ENCODE measurements at places on chromosomes 1 and 21.

- no peak for DNase-seq
These were observed 97.4 kb upstream of the GCLM start for GRCh38 chr1:94006604-94007003.

DNA sequence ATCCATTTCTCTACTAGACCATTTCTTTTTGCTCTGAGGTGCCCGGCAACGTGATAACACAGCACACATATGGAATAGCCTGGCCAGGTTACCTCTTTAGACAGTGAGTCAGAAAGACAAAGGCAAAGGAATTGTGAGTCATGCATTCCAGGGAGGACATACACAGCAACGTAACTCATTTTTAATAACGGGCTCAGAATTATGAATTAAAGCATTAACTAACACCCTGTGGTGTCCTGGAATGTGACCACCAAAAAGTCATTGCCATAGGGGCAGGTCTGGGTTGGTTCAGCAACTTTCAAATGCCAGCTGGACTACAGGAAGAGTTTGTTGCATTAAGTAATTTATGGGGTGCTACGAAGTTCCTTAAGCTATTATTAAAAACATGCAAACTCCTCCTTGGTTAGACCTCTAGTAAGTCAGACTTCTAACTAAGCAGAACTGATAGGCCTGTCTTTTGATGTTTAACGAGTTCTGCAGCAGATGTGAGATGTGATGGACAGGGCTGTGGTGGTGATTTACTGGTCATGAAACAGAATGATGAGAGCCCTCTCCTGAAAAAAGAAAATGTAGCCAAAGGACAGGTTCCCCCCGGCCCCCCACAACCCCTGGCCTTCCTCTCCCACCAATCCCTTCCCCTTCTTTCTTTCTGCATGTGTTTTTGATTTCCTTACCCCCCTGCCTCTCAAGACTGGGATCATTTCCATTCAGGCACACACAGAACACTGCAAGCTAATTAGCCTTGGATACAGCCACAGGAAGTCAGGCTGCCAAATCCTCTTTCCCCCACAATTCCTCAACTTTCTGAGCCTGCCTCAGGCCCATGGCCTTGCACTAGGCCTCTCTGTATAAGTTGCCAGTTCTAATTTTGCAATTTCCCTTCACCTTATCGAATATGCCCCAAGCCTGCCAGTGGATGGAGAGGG, 88.9 kb upstream of the HAO2 start:
- no peak for DNase-seq

DNA sequence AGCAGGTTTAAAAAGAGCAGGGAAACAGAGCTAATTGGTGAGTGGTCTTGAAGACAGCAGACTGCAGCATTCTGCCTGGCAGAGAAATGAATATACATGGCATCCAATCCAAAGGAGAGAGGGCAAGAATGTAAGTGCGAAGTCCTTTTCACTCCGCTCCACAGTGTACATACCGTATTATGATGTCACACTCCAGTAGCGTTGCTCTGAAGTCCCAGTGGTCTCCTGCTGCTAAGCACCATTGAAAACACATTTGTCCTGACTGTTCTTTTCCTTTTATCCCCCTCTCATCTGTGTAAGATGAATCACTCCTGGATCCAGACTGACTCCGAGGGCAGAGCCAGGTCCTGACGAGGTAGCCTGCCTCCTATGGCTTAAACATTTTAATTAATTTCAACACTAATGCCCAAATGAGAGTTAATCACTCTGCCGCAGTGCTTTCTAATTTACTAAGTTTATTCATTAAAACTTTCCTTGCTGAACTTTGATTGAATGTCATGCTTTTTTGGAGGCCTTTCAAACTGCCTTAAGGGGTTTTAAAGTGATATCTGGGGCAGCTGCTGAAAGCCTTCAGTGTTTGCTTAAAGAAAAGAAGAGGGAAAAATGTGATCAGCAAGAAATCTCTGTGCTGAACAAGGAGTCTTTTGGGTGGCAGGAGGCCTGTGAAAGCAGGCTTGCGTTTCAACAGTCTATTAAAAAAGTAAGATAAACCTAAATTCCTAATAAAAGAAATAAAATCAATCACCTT, 227.2 kb downstream of the ATG4C start:
- no peak for DNase-seq

DNA sequence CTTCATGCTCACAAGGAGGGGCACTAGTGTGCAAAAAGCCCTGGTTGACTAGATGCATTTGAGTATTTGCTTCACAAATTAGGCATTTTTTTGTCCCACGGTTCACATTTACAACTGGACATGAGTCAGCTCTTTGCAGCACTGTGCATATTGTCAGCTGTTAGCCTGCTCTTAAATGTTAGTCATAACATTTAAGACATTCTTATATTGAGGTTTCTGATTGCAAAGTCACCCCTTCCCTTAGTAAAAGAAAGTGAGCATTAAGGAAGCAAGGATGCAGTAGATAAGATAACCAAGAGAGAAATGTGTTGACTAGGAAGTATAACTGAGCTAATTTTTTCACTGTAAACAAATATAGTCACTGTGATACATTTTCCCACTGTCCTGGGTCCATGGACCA, 132.6 kb upstream of the CTTNBP2NL start:
- no peak for DNase-seq

DNA sequence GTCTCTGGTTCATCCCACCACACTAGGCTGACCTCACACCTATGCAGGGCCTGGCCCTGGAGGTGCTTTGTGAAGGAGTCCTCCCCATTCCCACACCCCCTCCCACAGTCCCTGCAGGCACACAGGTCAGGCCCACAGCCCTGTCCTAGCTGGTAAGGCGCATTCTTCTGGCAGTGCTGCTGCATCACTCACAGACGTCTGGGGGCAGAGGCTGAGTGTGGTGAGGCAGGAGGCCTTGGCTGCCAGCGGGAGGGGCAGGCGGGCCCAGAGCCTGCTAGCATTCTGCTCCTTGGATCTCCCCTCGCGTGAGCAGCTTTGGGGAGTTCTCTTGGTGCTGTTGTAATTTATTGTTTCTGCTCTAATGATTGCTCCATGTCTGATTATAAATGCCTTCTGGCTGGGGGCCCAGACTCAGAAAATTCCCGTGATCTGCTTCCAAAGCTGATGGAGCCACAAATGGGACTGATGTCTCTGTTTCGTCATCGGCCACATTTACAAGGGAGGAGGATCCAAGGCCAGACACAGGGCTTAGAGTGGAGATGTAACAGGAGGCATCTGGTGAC, 62.9 kb downstream of the TRABD2B start:
- no peak for DNase-seq

DNA sequence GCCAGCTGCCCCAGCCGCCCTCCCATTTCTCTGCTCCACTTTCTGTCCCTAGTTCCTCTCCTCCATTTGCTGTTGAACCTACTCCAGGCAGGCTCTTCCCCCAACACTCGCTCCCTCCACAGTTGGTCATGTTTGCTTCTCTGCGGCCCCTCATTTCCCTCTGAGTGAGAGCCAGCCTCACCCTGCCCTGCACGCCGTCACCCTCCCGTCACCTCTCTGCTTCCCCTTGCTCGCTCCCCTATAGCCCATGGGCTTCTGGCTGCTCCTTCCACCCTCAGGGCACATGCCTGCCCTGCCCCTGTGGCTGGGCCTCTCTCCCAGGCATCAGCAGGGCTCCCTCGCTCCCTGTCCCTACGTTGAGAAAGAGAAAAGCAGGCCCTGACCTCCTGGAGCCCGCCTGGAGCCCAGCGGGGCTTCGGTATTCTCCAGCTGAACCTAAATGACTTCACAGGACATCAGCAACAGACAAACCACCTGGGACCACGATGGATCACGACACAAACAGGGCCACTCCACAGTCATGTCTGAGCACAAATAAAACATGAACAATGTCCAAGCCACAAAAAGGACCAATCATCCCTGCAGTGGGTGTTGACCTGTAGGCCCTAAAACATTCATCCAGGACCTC, 13.3 kb upstream of the THEMIS2 start:
- DNase-seq, result no peak

DNA sequence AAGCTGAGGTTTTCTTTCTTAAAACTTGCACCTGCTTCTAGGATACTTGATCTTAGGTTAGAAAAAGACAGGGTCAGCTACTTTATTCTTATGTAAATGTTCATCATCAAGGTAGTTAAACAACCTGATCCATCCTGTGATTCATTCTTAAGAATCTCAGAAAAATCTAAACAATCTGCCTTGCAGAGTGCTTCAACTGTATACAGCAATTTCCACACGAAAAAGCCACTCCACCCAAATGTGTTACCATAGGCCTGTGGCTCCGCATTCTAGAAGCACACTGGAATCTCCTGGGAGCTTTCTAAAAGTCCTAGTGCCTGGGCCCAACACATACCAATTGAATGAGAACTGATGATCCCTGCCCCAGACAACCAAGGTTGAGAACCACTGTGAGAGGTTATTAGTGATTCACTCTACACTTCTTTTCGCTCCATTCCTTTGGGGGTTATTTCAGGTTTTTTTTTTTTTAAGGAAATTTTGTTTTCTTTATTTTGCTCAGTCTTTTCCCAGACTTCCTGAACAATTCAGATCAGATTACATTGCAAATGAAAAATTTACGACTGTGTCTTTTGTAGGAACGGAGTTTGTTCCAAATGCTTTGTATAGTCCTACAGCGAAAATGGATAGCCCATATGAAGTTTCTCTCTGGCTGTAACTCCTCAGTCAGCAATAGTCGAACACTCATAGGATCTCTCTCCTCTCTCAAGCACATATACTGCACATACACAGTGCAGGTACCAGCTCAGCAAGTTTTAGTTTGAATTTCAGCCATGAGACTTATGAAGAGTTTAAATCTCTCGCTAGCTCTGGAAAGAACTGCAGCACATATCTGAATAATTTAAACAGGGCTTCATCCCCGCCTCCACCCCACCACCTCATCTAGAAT, 16.1 kb downstream of the SMYD2 start:
- no peak for DNase-seq

- DNase-seq, result peak; percentile 34
These were observed 18.1 kb downstream of the CFAP45 start for GRCh38 chr1:159881622-159882526.

DNA sequence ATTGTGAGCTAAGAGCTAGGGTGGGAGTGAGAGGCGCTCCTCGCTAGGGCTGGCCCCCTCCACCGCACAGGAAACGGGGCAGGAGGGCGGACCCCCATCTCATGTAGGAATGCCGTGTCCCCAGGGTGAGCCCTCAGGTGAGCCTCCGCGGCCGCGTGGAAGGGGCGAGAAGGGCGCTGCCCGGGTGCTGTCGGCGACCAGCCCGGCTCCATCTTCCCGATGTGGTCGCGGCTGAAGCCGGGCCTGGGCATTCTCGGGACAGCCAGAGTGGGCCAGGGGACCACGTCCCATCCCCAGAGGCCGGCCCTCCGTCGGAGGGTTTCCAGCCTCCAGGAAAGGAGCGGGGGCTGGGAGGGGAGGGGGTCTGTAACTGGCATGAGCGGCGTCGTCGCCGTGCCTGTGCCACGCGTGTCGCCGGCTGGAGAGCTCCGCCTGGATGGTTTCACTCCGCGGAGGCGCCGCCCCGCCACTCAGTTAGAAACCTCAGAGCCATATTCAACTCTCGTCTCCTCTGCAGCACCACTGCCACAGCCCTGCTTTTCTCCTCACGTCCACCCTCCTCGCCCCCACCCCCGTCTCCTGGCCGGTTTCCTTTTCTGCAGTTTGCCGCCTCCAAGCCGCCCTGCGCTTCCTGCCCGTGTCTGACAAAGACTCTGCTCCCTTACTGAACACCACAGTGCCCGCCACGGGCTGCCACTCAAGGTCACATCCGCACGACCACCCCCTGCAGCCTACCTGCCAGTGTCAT, at the start of gene TMEM269:
TSS of gene TMEM269 (plus strand) at position 46 of the 748 bp plus-strand sequence. CDS start 4,903 bp downstream, outside the sequence.
- DNase-seq, result peak; percentile 59

DNA sequence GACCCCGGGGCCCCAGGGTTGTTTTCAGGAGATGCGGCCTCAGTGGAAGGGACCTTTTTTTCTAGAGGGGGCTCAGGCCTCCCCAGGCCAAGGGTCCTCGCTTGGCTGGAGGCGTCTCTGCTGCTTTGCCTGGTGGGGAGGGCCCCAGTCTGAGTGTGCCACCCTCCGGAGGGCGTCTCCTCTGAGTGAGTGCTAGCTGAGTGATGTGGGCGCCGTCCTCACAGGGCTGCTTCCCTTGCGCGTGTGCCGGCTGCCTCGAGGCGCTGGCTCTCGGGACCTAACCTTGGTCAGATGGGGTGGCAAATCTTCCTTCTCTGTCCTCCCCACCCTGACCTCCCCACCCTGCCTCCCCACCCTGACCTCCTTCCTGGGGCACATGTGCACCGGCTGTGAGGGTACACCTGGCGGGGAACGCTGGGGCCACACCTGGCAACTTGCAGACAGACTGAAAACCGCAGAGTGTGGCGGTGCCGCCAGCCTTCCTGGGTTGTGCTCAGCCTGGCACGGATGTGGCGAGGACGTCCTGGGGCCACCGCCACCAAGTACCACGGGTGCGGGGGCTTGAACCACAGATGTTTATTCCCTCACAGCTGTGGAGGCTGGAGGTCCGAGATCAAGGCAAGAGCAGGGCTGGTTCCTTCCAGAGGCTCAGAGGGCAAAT, 93.0 kb upstream of the TTC34 start:
- DNase-seq, result no peak

All from stimulated activated CD8-positive, alpha-beta memory T cell treated with anti-CD3 and anti-CD28 coated beads, Interleukin-4, amount 100 ng/mL, for 48 hours (primary cell).